ENCODE measurements at places on chromosomes 4 and X.

DNA sequence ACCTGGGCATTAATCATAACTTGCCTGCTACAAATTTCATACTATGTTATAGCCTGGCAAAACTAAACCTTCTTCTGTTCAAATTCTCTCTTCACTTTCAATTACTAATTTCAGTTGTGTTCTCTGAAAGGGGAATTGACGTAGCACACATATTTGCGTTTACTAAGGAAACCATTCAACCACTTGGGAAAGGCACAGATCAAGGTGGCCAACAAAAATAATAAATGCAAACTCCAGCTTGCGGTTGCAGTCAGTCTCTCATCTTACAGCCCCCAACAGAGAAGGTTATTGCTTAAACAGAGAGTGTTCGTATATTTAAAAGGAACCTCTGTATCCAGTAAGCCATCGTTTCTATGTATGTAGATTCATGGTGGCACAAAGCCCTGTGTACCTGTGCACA, 4.0 kb downstream of the SRPX start:
- DNase-seq, result no peak

GRCh38 chr4:162782778-162783525, 383.7 kb downstream of the NAF1 start:
- DNase-seq, result no peak

GRCh38 chr4:165351359-165352130, 24.1 kb downstream of the MSMO1 start:
- no peak for DNase-seq

DNA sequence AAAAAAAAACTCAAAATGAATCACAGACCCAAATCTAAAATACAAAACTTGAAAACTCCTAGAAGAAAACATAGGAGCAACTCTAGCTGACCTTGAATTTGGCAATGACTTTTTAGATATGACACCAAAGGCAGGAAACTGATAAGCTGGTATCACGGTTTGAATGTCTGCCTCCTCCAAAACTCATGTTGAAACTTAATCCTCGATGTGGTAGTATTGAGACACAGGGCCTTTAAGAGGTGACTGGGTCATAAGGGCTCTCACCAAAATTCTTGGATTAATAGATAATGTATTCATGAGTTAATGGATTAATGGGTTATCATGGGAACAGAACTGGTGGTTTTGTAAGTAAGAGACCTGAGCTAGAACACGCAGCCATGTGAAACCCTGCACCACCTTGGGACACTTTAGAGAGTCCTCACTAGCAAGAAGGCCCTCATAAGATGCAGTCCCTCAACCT, 40.5 kb downstream of the FRYL start:
- no peak for DNase-seq

DNA sequence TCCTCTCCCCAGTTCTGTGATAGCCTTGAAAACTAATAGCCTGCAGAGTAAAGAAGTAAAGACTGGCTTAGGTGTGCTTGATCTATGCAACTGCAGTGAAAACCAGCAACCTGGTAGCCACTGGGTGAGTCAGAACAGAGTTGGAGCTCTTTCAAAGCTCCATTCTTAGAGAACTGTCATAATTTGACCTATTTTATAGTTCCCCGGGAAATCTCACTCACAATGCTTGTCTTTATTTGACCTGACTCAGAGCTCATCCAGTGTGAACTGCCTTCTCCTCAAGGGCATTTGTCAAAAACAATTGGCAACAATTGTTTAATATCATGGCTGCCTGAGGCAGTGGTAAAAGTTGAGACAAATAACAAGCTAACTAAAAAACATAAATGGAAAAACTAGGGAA, 213.0 kb upstream of the NHS start:
- DNase-seq, result no peak

- no peak for DNase-seq
These were observed 83.3 kb downstream of the STK32B start for GRCh38 chr4:5134620-5135019.

- DNase-seq, result no peak
These were observed 102.4 kb downstream of the GPR143 start for GRCh38 chrX:9663216-9663615.

GRCh38 chr4:76198411-76199237, 15.0 kb downstream of the SCARB2 start:
- peak; percentile 65 for DNase-seq

DNA sequence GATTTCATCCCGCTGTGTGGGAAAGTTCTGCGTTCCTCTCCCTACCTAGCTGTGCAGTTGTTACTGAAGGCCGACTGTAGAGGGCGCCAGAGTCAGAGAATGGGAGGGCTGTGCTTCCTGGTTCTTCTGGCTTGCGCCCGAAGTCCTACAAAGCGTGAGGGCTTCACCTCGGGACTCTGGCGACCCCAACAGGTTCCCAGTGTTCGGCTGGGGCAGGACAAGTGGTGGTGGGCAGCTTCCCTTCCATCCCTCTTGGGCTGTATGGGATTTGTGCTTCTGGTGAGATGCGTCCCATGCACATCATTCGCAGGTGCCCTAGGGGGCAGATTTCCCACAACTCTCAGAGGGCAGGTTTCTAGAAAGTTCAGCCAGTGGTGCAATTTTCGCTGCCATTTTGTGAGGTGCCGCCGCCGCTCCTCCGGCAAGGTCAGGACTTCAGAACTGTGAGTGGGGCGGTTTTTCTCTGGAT, 27.3 kb downstream of the CT45A1 start:
- DNase-seq, result peak; percentile 77

- DNase-seq, result no peak
These were observed 230.4 kb downstream of the EDA2R start for GRCh38 chrX:66408507-66408906.

- no peak for DNase-seq
These were observed 169.2 kb upstream of the MAGEB18 start for GRCh38 chrX:25968920-25969319.

- DNase-seq, result no peak
These were observed 5.1 kb upstream of the VBP1 start for GRCh38 chrX:155211208-155211607.

DNA sequence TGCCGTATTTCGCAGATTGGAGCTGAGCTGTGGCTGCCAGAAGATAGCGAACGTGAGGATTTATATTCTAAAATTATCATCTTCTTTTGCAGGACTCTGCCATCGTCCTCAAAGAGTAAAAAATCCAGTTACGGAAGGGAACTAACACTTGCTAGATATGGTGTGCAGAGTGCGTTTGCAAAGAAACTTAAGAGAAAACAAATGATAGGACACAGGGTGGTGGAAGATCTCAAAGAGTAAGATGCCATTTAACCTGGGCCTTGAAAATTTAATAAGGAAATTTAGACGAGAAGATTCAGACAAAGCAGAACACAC, 566 bp downstream of the LARP7 start:
- DNase-seq, result no peak

- peak; percentile 68 for DNase-seq
These were observed 1.4 kb upstream of the C4orf50 start for GRCh38 chr4:6019316-6020263.

DNA sequence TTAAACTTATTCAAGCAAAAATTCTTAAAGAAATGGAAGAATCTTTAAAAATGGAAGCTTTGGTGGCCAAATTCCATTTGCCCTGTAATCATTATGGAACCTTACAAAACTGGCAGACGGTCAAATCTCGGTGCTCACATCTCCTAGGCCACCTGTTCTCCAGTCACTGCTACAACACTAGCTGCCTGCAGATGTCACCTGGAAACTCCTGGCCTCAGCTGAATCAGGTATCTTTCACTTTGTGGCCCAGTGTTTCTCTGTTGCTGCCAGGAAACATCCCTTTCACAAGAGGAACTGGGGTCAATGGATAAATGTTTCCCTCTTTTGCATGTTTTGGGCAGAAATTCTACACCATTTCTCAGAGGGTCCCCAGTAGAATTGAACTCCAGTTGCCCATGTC, 4.2 kb upstream of the CXCL3 start:
- no peak for DNase-seq

DNA sequence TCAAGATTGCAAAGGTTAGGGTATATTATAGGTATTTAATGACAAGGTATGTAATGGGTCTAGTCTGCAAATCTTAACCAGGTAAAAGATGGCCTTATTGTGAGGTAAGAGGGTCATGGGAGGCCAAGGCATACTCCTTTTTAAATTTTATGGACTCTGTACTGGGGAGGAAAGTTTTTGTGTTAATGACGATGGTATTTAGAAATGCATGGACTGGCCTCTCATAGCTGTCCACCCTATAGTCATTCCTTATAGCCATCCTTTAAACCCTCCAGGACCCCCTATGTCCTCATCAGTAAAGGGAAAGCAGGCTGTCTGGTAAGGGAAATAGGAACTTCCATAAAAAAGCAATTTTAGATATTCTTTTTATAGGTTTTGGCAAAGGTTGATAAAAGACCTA, 1.5 kb downstream of the AIMP1 start:
- DNase-seq, result no peak

- no peak for DNase-seq
These were observed 339.7 kb upstream of the PCDH7 start for GRCh38 chr4:30380404-30380998.

DNA sequence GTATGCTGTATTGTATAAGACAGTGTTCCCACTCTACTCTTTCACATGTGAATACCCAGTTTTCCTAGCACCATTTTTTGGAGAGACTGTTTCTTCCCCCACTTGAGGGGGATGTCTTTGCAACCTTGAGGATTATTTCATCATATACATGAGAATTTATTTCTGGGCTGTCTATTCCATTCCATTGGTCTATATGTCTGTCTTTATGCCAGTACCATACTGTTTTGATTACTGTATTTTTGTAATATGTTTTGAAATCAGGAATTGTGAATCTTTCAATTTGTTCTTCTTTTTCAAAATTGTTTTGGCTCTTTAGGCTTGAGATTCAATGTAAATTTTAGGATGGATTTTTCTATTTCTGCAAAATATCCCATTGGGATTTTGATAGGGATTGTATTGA, 15.8 kb upstream of the LHFPL1 start:
- DNase-seq, result no peak

GRCh38 chr4:181670506-181670905, 572.7 kb upstream of the TENM3 start:
- no peak for DNase-seq

DNA sequence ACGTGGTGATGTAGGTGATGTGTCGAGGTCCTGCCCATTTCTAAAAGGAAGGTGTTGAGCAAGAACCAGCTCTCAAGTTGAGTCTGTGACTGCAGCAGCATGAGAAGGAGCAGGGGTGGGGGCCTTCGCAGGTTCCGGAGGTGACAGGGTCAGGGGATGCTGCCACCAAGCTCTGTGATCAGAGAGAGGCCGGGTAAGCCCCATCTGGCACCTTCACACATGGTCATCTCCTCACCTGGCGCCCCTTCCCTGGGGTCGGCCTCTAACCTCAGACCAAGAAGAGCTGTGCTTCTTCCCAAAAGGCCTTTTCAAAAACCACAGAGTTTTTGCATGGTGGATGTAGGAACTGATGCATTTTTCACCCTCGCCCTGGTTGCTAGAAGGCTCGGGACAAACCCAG, 137.6 kb downstream of the CPZ start:
- peak; percentile 30 for DNase-seq

DNA sequence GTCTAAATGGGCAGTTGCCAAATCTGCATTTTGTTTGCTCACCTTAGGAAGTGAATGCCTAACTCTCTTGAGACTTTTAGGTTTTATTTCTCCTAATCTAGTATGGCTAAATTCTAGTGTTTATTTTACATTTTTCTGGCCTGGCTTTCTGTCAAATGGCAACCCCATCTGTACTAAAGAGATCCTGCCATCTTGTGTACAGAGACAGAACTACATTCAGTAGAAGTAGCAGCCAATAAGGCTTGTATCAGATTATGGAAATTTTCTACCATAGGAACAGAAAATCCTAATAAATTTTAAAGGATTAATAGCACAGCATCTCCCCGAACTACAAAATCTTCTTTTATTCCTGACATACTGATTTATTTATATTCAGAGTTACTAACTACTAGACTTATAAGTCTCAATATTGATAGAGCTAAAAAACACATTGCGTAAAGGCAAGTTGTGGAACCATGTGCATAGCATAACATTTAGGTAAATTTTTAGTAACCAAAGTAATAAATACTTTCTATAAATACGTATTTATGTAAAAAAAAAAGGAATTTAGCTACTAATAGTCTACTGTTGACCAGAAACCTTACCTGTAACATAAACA, 45.5 kb downstream of the TMEM144 start:
- DNase-seq, result no peak

- DNase-seq, result no peak
These were observed 2024.5 kb upstream of the ADGRL3 start for GRCh38 chr4:59175617-59176016.

DNA sequence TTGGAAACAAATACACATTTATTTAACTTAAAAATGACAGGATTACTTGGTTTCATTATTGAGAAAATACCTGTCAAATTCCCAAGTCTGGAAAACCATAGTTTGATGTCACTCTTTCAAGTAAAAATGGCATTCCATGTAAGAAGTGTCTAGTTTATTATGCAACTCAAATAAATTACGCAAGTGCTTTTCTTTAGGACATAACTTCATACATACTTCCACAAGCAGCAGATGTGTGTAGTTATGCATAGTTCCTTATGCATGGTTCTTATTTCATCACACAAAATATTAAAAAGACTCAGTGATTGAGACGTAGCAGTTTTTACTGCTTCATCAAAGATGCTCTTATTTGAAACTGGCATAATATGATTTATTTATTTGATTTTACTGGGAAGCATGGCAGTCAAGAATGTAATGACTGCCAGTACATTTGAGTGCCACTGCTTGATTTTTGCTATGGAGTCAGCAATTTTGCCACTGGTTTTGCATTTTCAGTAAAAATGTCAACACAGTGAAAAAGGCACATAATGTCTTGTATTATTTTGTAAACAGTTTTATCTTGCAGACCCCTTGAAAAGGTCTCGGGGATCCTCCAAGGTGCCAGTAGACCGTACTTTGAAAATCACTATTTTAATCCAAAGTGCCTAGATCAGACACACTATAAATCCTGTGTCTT, 62.1 kb downstream of the CLCN3 start:
- DNase-seq, result no peak

GRCh38 chr4:151729731-151730559, 30.9 kb downstream of the GATB start:
- no peak for DNase-seq

DNA sequence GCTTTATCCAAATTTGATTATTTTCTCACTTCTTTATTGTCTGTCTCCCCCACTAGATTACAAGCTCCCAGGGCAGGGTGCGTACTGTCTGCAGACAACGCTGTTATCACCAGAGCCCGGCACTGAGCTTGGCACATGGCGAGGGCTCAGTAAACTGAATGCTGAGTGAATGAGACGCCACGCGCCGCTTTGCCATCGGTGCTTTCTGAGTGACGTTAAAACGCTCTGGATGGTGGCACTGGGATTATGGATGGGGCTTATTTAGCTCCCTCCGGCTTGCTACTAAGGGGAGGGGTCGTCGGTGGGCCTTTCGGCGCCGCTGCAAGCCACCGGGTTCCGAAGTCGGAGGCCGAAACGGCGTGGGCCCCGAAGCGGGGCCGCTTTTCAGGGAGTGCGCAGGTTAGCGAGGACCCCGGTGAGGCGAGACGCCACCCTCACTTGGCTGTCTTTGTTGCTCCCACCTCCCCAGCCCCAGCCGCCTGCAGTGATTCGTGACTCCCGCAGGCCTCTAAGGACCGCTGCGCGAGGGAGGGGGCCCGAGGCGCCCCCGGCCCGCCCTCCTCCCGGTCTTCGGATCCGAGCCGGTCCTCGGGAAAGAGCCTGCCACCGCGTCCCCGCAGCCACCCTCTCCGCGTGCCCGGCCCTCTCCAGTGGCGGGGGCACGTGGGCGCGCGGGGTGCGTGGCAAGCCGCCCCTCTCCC, 569 bp upstream of the FHL1 start:
- peak; percentile 66 for DNase-seq

GRCh38 chr4:94934864-94935263, 177.1 kb downstream of the BMPR1B start:
- DNase-seq, result no peak
